ENCODE measurements at places on chromosomes 7 and 10. TPM values are rescaled to one million over a fixed set of nuclear protein-coding genes. Genes with fewer than 3 reads are reported as not detected.

The STAMBPL1 gene
- 2.5 TPM for total RNA-seq

The SEMA4G gene
- total RNA-seq = 0.52 TPM

The ABCC2 gene
- total RNA-seq = 0.22 TPM

The PLXDC2 gene
- 16.6 TPM for total RNA-seq

The COL13A1 gene
- total RNA-seq = 2.5 TPM
